ENCODE measurements at places on chromosomes 12 and 14. TPM values are rescaled to one million over a fixed set of nuclear protein-coding genes. Genes with fewer than 3 reads are reported as not detected.

Gene MGAT4C
- polyA plus RNA-seq = 20.7 TPM

Gene CDC42BPB
- polyA plus RNA-seq = 43.5 TPM

Gene GPRC5D
- polyA plus RNA-seq = not detected

Gene SLCO1B1
- polyA plus RNA-seq = not detected

Gene OR6C2
- not detected for polyA plus RNA-seq

Gene BCL11B
- 104 TPM for polyA plus RNA-seq

Gene PTPRB
- polyA plus RNA-seq = 0.26 TPM

Gene NRIP2
- polyA plus RNA-seq = not detected

Gene SLC39A2
- not detected for polyA plus RNA-seq

Gene ZFHX2
- 1.7 TPM for polyA plus RNA-seq

Gene RFX4
- not detected for polyA plus RNA-seq

Gene CPNE6
- 2.3 TPM for polyA plus RNA-seq

Gene SIRT4
- 9.7 TPM for polyA plus RNA-seq

Gene C14orf132
- polyA plus RNA-seq = 62.0 TPM

Gene TSFM
- polyA plus RNA-seq = 37.8 TPM

Gene ACOT4
- polyA plus RNA-seq = 1.1 TPM

Gene KRT71
- polyA plus RNA-seq = not detected

Gene MYH6
- polyA plus RNA-seq = not detected

Gene CYP27B1
- polyA plus RNA-seq = 1.4 TPM

Gene OTUB2
- polyA plus RNA-seq = 2.8 TPM

Gene RERGL
- 1.3 TPM for polyA plus RNA-seq

Gene KLHL33
- not detected for polyA plus RNA-seq

Gene LRIG3
- polyA plus RNA-seq = 0.26 TPM

Gene FGF6
- polyA plus RNA-seq = not detected

Gene TMX1
- polyA plus RNA-seq = 25.3 TPM

Gene OR6C70
- not detected for polyA plus RNA-seq

Gene PLEKHH1
- 32.1 TPM for polyA plus RNA-seq

Gene BIN2
- polyA plus RNA-seq = not detected

Gene PIWIL1
- not detected for polyA plus RNA-seq

Gene EXOC3L4
- polyA plus RNA-seq = not detected

Gene FIGNL2
- 0.21 TPM for polyA plus RNA-seq

Gene CFAP251
- 4.0 TPM for polyA plus RNA-seq

Gene RIMBP2
- 14.6 TPM for polyA plus RNA-seq

Gene OR4N2
- polyA plus RNA-seq = not detected

Gene INSM2
- polyA plus RNA-seq = 0.98 TPM

Gene NR1H4
- polyA plus RNA-seq = not detected

Gene NGB
- polyA plus RNA-seq = 0.87 TPM

Gene GARIN6
- not detected for polyA plus RNA-seq

Gene PGF
- not detected for polyA plus RNA-seq

Gene LRRC10
- not detected for polyA plus RNA-seq

Gene CCNK
- 20.1 TPM for polyA plus RNA-seq

Gene GON7
- 28.2 TPM for polyA plus RNA-seq

Gene IL31
- not detected for polyA plus RNA-seq

Gene MANSC4
- polyA plus RNA-seq = 0.54 TPM

Gene RITA1
- polyA plus RNA-seq = 22.8 TPM
